ENCODE measurements at places on chromosomes 2 and 18. TPM values are rescaled to one million over a fixed set of nuclear protein-coding genes. Genes with fewer than 3 reads are reported as not detected.

Gene C18orf54
- 2.3 TPM for total RNA-seq

Gene RPRM
- 76.3 TPM for total RNA-seq

Gene VIL1
- 0.41 TPM for total RNA-seq

Gene C1QL2
- not detected for total RNA-seq

Gene UPP2
- total RNA-seq = 0.25 TPM

Gene NLRC4
- total RNA-seq = 0.59 TPM

Gene PAIP2B
- total RNA-seq = 2.0 TPM

Gene COL4A3
- 0.28 TPM for total RNA-seq

Gene SGPP2
- 0.55 TPM for total RNA-seq

Gene ITGAV
- 181 TPM for total RNA-seq

Gene HOXD8
- 45.0 TPM for total RNA-seq

Gene RAX
- 0.41 TPM for total RNA-seq

DNA sequence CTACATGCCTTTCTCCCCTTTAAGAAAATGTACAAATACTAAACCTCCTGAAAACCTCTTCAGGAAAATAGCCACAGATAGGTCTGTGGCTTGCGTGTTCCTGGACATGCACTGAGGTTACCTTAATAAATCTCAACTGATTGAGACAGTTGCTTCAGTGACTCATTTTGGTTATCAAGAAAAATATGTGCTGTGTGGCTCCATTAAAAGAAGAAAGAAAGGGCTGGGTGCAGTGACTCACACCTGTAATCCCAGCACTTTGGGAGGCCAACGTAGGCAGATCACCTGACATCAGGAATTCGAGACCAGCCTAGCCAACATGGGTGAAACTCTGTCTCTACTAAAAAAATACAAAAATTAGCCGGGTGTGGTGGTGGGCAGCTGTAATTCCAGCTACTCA is 27.1 kb downstream of the CREG2 start:
- peak; percentile 50 for ATAC-seq

DNA sequence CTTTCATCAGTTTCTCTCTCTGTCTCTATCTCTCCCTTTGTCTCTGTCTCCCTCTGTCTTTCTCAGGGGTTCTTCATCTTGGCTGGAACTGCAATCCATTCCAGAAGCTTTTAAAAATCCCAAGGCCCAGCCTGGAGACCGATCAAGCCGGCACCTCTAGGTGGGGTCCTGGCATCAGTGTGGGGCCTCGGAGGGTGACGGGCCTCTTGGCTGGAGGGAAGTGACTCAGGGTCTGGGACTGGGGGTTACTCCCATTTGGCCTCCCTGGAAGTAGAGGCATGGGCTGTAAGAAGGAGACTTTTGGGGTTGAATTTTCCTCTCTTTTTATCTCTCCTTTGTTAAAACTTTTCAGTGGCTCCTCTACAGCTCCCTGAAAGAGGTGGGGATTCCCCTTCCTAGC is 52.8 kb upstream of the OTOF start:
- no peak for ATAC-seq

GRCh38 chr2:149339324-149339723 is 8.9 kb downstream of the LYPD6 start:
- ATAC-seq = no peak

GRCh38 chr18:74457725-74458421 is 765 bp upstream of the DIPK1C start:
- ATAC-seq = peak; percentile 75

DNA sequence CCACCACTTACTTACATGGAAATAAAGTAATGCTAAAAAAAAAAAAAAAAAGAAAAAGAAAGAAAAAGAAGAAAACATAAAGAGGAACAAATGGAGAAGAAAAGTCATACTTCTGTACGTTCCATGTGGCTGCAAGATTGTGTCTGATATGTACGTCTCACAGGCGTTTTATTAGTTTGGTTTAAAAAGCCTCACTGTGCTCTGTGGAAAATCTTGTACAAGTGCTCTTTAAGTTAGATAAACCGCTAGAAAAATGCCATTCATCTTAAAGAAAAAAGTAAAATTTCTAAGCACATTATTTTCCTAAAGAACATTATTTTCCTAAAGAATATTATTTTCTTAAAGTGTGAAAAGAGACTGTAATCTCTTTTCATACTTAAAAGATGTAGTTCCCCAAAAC is 165.1 kb downstream of the ZNF521 start:
- no peak for ATAC-seq

DNA sequence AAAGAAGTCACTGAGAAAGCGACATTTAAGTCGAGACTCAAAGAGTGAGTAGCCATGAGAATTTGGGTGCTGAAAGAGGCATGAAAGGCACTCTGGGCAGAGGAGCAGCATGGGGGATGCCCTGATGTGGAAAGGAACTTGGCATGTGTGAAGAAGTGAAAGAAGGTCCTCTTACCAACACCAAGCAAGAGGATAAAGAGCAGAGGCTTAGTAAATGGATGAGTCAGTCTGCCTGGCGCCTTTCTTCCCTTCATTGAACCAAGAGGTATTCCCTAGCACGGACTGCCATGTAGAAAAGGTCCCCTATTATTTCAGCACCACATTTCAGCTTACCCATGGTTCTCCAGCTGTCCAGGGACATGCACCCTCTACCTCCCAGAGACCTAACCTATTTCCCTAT is 221.1 kb upstream of the NRP2 start:
- ATAC-seq = no peak

GRCh38 chr2:124920448-124920847 is 895.4 kb downstream of the CNTNAP5 start:
- ATAC-seq = no peak

DNA sequence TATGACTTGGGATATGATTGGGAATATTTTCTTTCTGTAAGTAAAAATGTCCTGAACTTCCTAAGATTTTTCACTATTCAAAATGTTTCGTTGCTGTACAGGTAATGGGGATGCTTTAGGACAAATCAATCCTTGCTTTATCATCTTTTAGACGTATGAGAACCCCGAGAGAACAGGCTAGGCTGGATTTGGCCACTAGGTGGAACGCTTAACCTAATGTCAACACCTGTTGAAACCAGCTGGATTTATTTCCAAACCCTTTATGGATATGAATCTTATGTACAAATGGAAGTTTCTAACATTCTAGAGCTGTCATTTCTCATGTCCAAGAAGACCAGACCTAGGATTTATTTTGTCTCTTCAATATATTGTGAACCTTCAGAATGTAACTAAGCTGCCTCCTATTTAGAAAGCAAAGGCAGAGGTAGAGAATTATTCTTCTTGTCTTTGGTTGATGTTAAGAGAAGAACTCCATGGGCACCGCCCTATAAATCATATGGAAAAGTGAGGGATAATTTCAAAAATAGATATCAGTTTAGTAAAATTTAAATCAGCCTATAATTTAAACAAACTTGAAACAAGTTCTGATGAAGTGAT is 96.7 kb downstream of the PMAIP1 start:
- ATAC-seq = peak; percentile 44

DNA sequence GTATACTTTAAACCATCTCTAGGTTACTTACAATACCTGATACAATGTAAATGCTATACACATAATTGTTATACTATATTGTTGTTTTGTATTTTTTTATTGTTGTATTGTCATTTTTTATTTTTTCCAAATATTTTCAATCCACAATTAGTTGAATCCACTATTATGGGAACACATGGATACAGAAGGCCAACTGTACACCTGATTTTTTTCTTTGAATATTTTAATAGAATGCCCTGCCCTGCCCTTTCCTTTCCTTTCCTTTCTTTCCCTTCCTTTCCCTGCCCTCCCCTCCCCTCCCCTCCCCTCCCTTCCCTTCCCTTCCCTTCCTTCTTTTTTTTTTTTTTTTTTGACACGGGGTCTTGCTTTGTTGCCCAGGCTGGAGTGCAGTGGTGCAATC is 120.2 kb downstream of the SLC4A3 start:
- no peak for ATAC-seq

DNA sequence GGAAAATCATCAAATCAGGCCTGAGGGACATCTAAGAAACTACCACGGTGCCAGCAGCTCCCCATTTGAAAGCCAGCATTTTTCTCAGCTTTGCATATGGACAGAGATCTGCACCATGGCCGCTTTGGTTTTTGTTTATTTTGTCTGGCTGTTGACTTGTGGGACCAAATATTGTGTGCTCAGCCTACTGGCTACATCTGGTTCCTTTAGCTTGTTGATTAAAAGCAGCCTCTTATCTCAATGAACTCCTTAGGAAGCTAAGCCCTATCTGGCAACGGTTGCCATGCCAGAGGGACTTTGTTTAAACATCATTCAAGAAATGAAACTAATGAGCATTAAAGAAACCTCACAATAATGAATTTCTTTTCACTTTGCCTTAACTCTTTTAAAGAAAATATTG is 32.4 kb upstream of the CCDC150 start:
- ATAC-seq = no peak

- ATAC-seq = no peak
Observed at GRCh38 chr2:231489990-231490389, 25.7 kb upstream of the NCL start.

- ATAC-seq = no peak
Observed at GRCh38 chr2:85191157-85191556, 58.0 kb downstream of the TCF7L1 start.

DNA sequence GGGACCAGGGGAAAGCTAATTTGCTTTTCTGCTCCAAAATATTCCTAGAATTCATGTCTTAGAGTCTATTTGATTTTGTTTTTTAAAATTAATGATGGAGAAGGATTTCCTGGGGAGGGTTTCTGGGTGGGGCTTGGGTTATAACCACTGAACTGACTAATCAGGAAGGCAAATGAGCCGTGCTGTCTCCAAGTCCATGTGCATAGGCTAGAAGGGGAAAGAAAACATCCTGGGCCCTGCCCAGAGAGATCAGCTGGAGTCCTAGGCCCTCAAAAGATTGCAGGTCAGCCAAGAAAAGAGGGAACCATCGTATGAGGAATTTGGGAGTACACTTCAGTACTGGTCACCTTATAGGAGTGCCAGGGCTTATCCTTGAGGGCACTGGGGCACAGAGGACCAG is 480.2 kb upstream of the CELF4 start:
- ATAC-seq = no peak

DNA sequence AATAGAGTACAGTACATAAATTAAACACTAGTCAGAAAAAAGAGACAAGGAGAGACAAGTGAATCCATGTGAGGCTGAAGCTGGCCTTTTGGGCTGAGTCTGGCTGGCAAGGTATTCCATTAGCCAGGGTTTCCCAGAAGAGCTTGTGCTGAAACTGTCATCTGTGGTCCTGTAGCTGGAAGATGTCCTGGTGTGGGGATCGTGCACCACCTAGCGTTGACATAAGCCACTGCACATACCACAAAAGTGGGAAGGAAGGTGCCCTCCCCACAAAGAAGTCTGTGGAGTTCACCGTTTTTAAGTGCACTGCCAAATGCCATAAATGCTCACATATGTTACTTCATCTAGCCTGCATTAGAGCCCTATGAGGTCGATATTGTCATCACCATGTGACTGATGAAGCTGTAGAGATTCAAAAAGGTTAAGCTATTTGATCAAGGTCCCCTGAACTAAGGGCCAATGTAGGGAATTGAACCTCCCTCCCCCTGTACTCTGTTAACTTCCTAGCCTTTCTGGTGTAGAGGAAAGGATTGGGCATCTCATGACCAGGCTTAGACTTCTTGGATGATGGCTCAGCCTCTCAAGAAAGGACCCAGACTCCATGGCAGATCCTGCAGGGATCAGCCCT is 31.9 kb upstream of the GALNT14 start:
- ATAC-seq = peak; percentile 84

DNA sequence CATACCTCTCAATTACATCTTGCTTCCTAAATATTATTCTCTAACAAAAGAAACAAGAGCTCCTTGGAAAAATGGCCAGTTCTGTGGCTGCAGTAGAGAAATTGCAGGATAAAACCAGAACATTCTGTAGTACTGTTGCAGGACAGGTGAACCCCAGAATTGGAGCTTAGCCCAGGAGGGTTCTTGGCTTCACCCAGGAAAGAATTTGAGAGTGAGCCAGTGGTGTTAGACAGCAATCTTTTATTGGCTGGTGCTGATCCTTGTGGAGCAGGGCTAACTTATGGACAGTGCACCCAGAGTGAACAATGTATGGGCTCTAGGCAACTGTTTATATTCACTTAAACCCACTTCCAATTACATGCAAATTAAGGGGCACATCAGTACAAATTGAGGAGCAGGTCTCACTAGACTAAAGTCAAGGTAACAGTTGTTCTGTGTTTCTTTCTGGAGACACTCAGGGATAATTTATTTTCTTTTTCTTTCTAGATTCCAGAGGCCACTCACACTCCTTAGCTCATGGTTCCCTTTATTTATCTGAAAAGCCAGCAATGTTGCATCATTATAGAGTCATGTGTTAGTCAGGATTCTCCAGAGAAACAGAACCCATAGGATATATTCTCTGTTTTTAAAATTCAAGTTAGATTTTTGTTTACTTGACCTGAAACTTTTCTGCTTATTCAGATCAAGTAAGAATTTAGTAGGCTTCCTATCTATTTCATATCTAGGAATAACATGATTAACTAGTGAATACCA is 348.1 kb downstream of the CCDC85A start:
- no peak for ATAC-seq

GRCh38 chr2:25699216-25699615 is 25.8 kb upstream of the DTNB start:
- no peak for ATAC-seq
